ENCODE measurements at places on chromosomes 12 and 14.
A peak's percentile ranks its signal among the peaks of the same experiment; 100 is the strongest.

DNA sequence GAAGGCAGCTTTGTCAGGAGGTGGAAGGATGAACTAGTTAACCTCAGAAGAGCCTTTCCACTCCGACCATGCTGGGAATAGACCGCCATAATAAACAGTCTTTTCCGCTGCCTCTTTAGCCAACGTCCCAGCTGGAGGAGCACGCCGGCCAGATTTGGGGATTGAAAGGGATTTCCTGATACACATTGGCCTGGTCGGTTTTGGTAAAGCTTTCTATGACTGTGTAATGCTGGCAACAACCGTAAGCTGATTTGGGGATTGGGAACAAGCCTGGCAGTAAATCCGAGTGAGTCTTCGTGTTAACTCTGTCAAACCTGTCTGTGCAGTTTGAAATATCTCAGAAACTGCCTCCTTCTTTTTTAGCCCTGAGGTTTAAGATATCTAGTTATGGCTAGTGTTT, 87.0 kb downstream of the DAD1 start:
- DNase-seq = no peak

GRCh38 chr14:61832783-61833182, 70.6 kb downstream of the SNAPC1 start:
- no peak for DNase-seq

DNA sequence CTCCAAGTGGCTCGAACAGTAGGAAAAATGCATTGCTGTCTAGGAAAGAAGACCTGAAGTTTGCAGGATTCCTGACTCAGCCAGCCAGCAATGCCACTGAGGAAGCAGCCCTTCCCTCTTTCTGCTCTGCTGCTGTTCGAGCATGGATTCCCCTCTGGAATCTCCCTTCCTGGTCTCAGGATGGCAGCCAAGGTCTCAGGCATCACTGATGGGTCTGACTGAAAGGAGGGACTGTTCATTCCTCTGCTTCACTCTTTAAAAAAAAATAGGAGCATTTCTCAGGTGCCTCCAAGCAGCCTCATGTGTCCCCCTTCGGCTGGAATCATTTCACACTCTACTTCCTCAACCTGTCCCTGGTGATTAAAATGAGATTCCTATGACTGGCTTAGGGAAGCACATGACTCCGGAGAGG, 62.4 kb downstream of the SLC15A4 start:
- DNase-seq = no peak

GRCh38 chr12:64603183-64603841, 7.0 kb upstream of the RASSF3 start:
- DNase-seq = no peak

GRCh38 chr12:53443955-53444354, 2.4 kb downstream of the PRR13 start:
- no peak for DNase-seq

GRCh38 chr12:109804820-109805761, 28.1 kb downstream of the TRPV4 start:
- peak; percentile 31 for DNase-seq

DNA sequence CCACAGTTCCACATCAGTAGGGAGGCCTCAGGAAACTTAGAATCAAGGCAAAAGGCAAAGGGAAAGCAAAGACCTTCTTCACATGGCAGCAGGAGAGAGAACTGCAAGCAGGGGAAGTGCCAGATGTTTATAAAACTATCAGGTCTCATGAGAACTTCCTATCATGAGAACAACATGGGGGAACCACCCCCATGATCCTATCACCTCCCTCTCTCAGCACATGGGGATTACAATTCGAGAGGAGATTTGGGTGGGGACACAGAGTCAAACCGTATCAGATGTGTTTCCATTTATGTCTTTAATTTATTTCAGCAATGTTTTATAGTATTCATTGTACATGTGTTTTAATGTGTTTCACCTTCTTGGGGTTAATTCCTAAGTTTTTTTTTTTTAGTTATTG, 25.8 kb downstream of the METAP2 start:
- DNase-seq = no peak

DNA sequence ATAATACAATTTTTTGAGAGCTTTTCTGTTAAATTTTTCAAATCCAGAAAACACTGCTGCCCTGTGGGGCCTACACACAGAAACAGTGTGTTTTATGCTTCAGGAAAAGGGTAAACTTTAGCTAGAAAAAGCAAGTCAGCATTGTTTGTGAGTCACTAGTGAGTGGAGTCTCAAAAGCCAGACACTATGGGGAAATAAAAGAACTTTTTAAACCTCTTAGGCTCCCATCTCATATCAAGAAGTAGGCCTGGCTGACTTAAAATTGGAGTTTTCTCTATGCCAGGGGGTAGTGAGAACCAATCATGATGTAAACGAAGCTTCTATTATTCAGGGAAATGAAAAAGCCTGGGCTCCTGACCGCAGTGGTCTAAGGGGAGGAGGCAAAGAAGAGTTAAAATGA, 12.6 kb downstream of the GPR65 start:
- DNase-seq = no peak

DNA sequence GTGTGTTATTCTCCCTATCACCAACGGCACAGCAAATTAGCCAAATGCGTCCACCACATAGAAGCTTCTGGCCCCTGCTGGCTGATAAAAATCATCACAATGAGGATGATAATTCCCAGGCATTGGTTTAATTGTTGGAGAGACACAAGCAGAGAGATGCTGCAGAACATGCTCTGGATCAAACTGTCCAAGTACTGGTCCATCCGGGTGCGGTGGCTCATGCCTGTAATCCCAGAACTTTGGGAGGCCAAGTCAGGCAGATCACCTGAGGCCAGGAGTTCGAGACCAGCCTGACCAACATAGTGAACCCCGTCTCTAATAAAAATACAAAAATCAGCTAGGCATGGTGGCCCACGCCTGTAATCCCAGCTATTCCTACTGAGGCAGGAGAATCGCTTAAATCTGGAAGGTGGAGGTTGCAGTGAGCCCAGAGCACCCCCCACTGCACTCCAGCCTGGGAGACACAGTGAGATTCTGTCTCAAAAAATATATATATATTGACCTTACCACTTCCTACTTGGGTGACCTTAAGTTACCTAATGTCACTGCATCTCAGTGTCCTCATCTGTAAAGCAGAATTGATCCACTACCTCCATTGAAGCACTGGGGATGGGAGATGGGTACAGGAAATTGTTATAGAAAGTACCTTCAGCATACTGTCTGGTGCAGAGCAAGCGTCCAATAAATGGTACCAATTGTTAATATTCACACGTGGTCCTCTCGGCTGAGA, 83.7 kb upstream of the EGLN3 start:
- no peak for DNase-seq

DNA sequence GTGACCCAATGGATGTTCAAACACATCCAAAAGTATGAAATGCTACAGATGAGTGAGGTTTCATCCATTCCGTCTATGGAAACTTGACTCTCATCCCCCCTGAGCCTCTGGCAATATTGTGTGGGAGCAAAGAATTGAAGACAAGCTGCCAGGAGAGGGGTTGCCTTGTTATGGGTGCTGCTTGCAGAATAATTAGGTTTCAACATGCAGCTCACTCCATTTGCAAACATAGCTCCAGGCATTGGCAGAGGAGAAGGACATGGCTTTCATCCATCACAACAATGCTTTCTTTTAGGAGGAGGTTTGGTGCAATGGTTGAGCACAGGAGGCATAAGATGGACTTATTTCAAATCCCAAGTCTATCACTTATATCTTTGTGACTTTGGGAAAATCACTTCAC, 220.7 kb upstream of the SRRM4 start:
- no peak for DNase-seq

GRCh38 chr12:97752129-97752528, 289.5 kb downstream of the RMST start:
- no peak for DNase-seq

GRCh38 chr12:103884316-103884715, 43.3 kb upstream of the NT5DC3 start:
- no peak for DNase-seq

DNA sequence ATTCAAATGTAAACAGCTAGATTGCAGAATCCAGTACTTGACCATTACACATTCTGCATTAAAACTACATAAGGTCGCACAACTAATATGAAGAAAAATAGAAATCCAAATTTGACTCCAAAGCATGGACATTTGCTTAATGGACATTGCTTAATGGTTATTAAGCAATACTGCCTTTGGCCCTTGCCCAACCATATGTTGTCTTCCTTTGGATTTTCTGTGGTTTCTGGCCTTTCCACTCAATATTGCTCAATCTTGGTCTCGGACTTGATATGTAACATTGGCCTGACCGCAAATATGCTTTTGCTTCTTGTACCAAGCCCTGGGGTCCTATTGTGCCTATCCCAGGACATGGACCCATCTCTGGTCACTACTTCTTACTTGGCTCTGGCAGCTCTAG, 67.2 kb downstream of the PTPRR start:
- DNase-seq = no peak

- no peak for DNase-seq
Observed at GRCh38 chr12:47032644-47033043, 46.8 kb upstream of the PCED1B start.

DNA sequence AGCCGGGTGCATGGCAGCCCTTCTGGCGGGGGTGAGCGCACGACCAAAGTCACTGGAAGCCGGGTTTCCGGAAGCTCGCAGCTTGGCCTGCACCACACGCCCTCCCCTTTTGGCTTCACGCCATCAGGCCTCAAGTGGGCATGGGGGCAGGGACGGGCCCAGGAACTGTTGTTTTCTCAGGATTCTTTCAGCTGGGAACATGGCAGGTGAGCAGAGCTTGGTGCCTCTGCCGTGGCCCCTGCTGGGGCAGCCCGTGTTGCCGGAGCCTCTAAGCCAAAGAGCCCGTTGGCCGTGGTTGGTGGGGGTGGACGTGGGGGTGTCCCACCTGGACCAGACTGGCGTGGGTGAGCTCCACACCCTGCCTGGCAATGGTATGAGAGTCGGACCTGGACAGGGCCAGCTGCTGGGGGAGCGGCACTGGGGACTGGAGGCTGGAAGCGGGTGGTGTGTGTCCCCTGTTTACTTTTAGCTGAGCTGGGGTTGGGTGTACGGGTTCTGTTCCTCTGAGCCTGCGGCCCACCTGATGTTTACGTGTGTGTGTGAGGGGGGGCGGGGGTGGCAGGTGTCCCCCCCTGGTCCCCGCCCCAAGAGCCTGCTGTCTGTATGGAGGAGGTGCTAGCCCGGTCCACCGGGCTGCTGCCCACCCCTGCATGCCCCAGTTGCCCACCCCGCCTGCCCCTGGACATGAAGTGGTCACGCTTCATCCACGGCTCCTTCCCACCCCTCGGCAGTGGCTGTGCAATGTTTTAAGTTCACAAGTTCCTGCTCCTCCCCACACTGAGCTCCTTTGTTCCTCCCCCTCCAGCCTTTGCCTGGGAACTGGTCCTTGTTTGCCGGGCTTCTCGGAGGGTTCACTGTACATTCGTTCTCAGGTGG, 28.7 kb upstream of the PLD4 start:
- no peak for DNase-seq

GRCh38 chr12:70885956-70886355, 34.6 kb downstream of the PTPRR start:
- no peak for DNase-seq

DNA sequence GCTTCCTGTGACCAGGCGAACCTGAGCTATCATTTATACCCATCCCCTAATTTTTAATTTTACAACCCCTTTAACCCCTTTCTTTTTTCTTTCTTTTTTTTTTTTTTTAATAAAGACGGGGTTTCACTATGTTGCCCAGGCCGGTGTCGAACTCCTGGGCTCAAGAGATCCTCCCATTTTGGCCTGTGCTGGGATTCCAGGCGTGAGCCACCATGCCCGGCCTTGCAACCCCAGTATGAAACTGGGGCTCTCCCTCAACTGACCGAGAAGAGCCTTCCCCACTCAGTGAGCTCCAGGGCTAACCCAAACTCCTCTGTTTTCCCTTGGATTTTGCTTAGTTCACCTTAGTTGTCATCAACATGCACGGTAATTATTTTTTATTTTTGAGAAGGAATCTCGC, 992 bp downstream of the CPSF2 start:
- DNase-seq = no peak

DNA sequence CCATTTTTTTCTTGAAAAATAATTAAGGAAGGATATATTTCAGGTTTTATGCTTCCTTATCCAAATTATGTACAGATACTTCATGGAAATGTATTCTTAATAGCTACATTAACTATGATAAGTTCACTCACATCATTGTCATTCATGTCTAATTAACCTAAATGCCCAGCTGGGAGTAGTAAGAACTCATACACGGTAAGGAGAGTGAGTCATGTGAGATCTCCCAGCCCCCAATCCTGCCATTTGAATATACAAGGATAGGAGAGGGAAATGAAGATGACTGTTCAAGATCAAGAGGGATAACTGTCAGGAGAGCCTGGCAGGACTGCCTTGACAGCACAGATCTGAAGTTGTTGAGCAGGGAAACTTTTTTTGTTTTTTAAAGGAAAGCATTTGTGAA, 343.4 kb upstream of the USP15 start:
- no peak for DNase-seq

DNA sequence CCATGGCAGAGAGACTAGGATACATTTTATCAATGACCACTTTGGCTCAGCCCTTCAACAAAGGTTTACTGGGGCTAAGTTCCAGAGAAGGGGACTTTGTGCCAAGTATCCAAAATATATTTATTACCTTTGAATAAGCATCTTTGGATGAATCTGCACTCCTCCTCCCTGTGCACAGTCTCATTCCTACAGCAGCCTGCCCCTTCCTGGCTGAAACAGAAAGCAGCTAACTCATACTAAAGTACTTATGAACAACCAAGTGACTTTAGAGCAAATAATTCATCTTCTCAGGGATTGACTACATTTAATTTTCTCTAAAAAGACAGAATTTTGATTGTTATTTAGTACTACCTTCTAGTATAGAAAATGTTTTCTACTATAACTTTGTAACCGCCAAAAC, 47.8 kb upstream of the ETV6 start:
- DNase-seq = no peak

GRCh38 chr14:58769011-58769643, 131.4 kb downstream of the DACT1 start:
- no peak for DNase-seq

DNA sequence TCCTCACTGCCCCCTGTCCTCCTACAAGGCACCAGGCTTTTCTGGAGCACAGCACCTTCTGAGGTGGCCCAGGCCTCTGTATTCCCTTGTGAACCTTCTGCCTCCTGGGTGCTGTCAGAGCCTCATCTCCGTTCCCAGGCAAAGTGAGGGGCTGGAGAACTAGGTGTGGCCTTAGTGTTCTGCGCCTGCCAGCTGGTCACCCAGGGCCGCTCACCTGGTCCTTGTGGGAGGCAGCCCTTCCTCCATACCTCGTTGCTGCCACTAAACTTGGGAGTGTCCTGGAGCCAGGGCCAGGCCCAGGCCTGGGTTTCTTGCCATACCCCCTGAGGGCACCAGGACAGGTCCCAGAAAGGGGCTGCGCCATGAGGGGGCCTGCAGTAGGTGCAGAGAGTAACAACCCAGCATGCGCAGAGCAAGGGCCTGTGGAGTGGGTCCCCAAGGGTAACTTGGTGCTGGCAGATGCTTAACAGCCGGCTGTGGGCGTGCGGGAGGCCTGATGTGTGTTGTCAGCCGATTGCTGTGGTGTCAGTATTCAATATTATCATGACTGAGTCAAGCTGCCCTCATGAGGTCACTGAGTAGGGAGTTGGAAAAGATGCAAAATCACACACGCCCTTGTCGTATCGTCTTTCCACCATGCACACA, 17.1 kb downstream of the OTUB2 start:
- no peak for DNase-seq

- no peak for DNase-seq
Observed at GRCh38 chr12:47272412-47273190, 192.8 kb upstream of the AMIGO2 start.

- no peak for DNase-seq
Observed at GRCh38 chr14:54698501-54698900, 131.6 kb downstream of the SAMD4A start.

- no peak for DNase-seq
Observed at GRCh38 chr14:50647282-50647681, 20.8 kb downstream of the SAV1 start.

- no peak for DNase-seq
Observed at GRCh38 chr12:93092649-93092945, 163.5 kb upstream of the EEA1 start.

All from activated CD8-positive, alpha-beta memory T cell treated with anti-CD3 and anti-CD28 coated beads for 1 hour (primary cell).